ENCODE measurements at places on chromosomes 3 and 15.

GRCh38 chr15:47429376-47429775 is 287.9 kb upstream of the SEMA6D start:
- no peak for DNase-seq

DNA sequence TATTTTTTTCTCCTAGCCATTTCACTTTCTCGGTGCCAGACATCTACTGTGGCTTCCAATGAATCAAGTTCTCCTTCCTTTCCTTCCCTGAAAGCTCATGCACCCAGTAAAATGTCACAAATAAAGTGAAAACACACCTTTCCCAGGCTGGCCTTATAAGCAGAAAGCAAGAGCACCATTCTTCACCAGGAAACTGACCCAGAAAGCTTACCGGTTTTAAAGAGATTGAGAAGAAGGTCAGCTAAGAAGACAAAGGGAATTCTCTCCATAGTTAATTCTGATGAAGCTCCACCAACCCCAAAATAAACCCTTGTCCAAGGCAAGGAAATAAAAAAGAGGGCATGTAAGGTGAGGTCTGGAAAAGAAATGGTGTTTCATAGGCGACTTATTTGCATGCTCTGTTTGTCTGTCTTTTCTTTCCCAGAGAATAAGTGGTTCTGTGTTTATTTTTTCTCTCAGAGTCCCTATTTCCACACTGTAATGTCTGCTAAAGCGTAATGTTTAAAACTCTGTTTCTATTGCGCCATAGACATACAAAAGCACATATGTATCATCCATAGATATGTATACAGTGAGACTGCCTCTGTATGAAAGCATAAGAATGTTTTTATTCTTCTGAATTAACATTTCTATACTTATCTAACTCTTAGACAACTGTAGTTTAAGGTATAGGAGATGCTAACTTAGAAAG is 2.8 kb downstream of the LSAMP start:
- no peak for DNase-seq

DNA sequence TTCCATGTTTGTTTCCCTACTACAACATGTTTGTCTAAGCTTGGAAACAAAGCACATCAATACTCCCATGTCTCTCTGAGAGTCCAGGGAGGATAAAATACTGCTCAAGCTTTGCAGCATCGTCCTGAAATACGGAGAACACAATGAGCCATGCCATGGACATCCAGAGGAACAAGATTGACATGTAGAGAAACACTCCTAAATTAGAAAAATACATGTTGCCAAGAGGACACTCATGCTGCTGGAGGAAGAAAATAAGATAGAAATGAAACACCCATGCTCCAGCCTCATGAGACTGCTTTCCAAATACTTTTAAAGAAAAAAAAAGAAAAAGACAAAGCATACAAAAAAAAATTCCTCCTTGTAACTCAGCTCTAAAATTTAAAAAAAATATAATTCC is 387.0 kb downstream of the ERC2 start:
- DNase-seq = no peak

- DNase-seq = no peak
Observed at GRCh38 chr3:175941352-175941751, 1082.2 kb downstream of the NAALADL2 start.

DNA sequence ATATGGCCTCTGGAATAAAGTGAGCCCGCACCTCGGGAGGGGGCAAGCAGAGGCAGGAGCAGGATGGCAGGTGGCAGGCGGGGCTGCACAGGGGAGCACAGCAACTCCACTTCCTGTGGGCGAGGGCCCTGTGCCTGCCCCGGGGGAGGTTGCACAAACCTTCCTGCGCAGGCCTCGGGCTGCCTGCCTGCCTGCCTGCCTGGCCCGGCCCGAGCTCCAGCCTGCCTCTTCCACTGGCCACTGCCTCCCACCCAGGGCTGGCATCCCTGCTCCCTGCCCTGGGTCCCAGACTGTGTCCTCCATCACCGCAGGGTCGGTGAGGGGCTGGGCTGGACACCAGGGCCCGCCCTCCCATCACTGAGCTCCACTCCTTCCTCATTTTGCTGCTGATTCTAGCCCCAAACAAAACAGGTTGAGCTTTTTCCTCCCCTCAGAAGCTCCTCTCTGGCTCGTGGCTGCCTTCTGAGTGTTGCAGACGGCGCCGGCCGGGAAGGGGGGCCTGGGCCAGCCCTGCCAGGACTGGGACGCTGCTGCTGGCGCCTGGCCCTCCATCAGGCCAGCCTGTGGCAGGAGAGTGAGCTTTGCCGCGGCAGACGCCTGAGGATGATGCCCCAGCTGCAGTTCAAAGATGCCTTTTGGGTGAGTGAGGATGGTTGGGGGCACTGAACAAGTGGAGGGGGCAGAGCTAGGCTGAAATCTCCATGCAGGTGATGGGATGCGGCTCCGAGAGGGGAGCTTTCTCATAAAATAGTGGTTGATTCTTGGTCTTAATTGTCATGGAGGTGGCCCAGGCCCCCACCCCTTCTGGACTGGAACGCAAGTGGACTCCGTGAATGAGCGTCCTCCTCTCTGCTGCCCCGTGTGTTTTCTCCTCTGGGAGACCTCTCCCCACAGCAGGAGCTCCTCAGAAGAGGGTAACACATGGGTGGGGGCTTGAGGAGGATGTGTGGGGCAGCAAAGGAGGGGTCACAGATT is at the start of gene PSTPIP1:
Gene PSTPIP1 (plus strand): TSS at position 156 of the 975 bp plus-strand sequence. CDS start 448 bp downstream, at position 604.
- DNase-seq = peak; percentile 84

DNA sequence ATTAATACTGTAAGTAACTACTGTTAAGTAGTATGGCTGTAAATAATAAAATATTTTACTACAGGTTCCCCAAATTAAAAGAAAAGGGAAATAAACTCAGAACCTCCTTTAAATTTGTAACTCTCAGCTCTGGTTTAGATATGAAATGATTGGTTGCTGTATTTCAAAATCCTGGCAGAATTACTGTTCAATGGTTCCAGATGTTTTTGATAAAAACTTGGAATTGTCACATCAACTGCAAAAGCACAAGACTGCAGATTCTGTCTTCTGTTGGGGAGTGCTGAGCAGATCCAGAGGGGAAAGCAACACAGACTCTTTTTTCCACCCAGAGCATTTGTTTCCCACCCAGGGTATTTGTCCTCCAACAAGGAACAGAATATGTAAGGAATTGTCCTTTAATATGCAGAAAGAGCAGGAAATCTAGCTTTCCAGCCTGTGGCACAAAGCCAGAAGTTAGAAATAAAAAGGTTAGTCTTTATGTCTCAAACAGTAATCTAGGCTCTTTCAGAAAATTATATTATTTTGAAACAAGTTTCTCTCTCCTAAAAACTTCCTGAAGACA is 178.1 kb downstream of the KLHL25 start:
- no peak for DNase-seq

- DNase-seq = no peak
Observed at GRCh38 chr15:79009379-79009778, 64.5 kb upstream of the CTSH start.

GRCh38 chr15:45199136-45199810 is 11.5 kb upstream of the SHF start:
- peak; percentile 38 for DNase-seq

DNA sequence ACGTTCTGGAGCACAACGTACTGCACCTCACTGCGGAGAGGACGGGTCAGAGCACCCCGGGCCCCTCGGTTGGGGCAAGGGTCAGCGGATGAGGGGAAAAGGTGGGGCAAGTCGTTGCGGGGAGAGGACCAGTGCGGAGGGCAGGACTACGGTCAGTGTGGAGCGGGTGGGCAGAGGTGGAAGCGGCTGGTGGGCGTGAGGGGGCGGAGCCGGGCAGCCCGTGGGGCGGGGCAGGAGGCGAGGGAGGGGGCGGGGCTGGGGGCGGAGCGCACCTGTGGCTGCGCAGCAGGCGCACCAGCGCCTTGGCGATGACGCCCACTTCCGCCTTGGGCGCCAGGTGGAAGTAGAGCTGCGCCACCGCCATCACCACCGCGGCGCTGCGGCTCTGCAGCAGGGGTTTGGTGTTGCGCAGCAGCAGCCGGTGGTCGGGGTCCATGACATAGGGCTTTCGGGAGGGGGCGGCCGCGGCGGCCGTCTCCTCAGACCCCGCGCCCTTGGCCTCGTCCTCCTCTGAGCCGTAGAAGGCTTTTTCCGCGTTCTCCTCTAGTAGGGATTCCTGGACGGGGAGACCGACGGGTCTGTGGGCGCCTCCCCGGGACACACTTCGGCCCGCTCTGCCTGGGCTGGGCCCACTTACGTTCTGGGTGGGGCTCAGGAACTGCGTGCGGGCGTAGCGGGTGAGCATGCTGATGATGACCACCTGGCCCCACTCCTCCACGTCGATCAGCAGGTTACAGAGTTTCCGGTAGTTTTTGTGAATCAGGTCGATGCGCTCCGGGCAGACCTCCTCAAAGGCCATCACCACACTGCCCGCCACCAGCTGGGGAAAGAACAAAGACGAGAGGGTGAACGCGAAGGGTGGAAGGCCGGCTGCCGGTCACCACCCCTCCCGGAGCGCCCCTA is 29.2 kb downstream of the AP3B2 start:
- DNase-seq = peak; percentile 89

- no peak for DNase-seq
Observed at GRCh38 chr3:159928071-159928491, 60.6 kb upstream of the IL12A start.

DNA sequence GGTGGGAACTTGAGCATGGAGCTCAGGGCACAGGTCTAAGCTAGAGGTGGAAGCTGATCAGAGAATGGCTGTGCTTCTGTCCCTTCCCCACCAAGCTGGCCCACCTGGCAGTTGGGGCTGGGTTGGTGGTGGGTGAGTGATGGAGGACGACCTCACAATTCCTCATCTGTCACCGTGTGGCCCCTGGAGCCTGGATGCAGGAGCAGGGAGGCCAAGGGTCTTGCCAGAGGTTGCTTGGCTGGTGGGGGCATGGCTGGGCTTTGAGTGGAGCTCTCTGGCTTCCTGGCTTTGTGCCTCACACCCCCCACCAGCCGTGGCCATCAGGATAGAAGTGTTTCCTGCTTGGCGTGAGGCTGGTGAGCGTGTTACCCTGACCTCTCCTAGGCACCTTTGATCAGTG is 36.0 kb downstream of the FBLN2 start:
- no peak for DNase-seq

DNA sequence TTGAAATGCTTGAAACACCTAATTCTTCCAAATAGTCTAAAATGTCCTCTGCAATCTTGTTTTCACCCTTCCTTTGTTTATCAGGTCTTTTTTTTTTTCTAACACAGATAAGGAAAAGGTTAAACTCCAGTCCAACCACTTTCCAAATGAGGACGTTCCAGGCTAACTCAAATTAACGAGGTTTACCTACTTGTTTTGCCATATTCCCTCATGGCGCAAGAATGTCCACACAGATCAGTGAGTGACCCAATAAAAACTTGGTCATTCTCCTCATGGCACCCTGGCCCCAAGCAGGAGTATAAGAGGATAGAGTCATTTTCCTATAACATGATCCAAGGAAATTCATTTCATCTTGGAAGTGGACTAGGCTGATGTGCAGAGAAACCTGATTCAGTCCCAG is 6.6 kb upstream of the LIPC start:
- no peak for DNase-seq

DNA sequence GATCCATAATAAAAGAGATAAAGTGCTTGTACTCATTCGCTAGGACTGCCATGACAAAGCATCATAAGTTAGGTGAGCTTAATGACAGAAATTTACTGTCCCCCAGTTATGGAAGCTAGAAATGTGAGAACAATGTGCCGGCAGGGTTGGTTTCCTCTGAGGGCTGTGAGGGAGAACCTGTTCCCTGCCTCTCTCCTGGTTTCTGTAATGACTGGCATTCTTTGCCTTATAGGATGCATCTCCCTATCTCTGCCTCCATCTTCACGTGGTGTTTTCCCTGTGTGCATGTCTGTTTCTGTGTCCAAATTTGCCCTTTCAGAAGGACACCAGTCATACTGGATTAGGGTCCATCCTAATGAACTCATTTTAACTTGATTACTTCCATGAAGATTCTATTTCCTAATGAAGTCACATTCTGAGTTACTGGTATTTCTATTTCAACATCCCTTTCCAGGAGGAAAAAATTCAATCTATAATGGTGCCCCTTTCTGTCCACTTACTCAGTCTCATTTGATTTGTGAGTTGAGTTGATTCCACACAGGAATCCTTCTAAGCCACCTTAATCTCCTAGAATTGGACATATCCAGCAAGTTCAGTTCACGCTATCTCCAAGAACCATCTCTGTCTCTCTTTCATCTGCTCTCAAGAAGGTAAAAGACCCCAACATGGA is 71.2 kb upstream of the LIPC start:
- no peak for DNase-seq

DNA sequence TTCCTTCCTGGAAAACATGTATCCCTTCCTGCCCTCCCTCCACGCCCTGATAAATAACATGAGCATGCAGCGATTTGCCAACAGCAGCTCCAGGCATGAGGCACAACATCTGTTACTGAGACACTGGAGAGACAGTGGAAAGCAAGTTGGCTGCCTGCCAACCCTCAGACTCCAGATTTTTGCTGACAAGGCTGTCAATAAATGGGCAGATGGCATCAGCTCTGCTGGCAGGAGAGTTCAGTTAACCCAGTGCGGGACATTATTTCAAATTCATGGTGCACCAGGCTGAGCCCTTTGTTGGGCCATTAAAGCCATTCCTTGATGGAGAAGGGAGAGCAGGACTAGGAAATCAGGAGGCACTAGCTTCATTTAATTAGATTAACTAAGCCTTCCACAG is 293.3 kb downstream of the MEX3B start:
- no peak for DNase-seq

- no peak for DNase-seq
Observed at GRCh38 chr3:160810362-160811236, 54.6 kb downstream of the PPM1L start.

GRCh38 chr15:99176757-99177156 is 71.9 kb downstream of the SYNM start:
- no peak for DNase-seq

DNA sequence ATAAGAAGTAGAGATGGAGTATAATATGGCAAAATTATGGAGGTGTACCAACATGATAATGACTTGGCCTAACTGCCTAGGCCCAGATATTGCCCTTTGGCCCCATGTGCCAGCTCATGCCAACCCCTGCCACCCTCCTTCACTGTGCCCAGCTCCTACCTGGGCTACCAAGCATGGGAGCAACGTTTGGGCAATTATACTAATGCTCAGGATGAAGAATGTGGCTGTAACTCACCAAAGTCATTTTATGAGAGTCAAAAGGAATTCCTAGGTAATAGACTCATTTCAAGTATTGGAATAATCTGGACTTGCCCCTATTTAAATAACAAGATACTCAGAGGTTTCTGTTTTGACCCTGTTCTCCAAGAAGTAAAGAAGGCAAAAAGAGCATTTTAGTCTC is 240.2 kb upstream of the IL12A start:
- DNase-seq = no peak
